T-helper 22 cell (primary cell): ENCODE measurements at places on chromosomes 6 and 20.

DNA sequence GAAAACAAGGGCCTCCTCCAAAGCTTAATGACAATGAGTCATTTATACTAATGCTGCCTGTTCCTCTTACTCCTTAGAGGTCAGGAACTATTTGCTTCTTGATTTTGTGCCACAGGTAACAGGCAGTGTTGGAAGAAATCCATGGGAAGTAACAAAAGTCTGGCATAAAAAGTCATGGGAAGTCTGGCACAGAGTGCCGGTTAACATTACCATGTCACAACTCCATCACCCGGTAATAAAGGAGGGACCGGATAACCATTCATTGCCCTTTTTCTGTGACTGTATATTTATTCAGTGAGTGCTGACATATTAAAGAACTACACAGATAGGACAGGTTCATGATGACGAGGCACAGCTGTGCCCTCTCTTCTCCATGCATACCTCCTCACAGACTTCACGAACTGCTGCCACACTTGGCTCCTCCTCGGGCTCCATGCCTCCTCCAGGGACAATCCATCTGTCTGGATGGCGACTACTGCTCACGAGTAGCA is 50.9 kb downstream of the NUDT3 start:
- DNase-seq, result no peak

DNA sequence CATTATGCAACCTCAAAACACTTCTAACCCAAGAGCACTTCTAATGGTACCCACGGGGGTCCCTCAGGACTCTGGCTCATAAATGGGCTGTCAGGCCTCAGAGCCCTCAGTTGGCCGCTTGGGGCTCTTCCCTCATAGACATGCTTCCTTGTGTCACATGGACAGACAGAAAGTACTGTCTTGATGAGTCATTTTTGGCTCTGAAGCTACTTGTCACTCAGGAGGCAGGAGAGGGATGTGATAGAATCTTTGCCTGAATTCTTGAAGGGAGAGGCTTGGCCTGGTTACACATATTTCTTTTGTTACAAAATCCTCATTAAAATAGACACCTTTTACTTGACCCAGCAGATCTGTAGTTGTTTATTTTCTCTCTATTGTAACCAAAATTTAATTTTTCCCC is 15.1 kb upstream of the EDN1 start:
- DNase-seq, result no peak

DNA sequence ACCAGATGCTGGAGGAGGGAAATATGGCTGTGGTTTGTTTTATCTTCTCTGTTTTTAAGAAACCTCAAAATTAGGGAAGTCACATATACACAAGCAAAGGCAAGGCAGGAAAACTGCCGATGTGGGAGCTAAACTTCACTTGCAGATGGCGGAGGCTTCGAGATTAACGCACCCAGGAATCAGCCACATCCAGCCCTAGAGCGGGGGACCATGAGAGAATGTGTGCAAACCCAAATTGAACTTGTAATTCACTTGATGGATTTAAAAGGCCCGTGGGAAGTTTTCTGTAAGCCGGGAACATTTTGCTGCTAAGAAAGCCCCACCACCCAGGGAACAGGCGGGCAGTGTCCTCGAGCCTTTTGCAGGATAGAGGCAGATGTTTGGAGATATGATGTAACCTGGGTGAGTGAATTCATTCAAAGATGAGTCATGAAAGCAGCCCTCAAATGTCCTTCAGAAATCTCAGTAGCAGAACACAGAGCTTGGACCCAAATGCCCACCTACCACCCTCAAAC is 39.9 kb downstream of the PREX1 start:
- DNase-seq, result no peak

DNA sequence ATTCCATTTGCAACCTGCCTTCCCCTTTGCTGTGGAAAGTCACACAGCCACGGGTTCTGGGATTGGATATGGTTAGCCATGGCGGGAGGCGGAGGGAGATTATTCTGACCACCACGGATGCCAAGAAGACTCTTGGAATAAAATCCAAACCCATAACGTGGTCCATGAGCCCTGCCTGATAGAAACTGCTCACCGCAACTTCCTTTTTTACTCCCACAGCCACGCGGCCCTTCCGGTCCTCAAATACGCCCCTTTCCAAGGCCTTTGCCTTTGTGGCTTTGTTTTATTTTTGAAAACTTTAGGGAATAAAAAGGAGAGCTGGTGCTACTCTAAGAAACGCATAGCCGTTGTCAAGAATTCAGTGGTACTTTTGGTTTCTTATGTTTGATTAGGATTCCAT is 602.5 kb upstream of the CDH4 start:
- no peak for DNase-seq

DNA sequence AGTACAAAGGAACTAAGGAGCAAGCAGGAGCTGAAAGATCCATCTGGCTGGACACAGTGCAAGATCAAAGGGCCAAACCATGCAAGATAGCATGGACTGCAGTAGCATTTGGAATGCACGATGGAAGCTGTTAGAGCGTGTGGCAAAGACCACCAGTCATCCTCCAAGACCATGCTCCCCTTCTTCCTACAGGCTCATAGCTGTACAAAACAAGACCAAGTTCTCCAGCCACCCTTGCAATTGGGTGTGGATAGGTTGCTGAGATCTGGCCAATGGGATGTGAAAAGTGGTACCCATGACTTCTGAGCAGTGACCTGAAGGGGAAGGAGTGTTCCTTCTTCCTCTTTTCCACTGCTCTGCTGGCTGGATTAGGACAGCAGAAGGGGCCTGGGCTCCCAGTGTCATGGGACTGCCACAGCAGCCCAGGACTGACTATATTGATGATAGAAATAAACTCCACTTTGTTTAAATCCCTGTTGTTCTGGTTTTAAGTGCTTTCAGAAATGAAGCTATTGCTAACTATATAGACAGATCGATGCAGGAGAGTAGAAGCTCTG is 64.9 kb downstream of the SLC22A23 start:
- no peak for DNase-seq

DNA sequence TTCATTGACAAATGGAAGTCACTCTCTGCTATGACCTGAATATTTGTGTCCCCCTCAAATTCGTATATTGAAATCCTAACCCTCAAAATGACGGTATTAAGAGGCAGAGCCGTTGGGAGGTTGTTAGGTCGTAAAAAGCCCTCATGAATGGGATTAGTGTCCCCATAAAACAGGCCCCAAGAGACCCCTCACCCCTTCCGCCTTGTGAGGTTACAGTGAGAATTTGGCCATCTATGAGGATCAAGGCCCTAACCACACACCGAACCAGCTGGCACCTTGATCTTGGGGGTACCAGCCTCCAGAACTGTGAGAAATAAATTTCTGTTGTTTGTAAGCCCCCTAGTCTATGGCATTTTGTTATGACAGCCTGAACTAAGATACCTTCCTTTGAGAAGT is 52.5 kb upstream of the SLC22A16 start:
- no peak for DNase-seq

DNA sequence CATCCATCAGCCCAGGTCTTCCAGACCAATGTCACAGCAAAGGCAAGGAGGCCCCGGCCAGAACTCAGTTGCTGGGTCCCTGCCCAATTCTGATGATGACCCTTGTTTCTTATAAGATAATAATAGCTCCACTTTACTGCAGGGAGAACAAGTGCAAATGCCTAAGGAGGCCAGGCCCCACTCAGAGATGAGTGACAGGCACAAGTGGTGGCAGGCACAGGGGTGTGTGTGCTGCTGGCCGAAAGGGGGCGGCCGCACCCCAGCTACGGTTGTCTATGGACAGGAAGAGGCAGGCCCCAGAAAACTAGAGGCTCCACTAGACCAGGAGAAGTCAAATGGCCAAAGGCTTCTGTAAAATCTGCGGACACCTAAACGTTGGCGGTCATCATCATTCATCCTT is 28.6 kb downstream of the GNAS-AS1 start:
- no peak for DNase-seq

DNA sequence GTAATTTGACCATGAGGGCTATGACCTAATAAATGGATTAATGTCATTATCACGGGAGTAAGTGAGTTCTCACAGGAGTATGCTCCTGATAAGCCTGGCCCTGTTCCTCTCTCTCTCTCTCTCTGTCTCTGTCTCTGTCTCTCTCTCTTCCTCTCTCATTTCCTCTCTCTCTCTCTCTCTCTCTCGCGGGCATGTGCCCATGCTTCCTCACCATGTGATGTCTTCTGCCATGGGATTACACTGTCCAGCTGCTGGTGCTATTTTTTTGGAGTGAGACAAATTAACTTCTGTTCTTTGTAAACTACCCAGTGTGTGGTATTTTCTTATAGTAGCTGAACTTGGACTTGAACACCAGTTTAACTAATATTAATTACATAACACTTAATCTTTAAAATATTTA is 374.3 kb upstream of the GJE1 start:
- no peak for DNase-seq
